ENCODE measurements at places on chromosomes 11 and 22.

DNA sequence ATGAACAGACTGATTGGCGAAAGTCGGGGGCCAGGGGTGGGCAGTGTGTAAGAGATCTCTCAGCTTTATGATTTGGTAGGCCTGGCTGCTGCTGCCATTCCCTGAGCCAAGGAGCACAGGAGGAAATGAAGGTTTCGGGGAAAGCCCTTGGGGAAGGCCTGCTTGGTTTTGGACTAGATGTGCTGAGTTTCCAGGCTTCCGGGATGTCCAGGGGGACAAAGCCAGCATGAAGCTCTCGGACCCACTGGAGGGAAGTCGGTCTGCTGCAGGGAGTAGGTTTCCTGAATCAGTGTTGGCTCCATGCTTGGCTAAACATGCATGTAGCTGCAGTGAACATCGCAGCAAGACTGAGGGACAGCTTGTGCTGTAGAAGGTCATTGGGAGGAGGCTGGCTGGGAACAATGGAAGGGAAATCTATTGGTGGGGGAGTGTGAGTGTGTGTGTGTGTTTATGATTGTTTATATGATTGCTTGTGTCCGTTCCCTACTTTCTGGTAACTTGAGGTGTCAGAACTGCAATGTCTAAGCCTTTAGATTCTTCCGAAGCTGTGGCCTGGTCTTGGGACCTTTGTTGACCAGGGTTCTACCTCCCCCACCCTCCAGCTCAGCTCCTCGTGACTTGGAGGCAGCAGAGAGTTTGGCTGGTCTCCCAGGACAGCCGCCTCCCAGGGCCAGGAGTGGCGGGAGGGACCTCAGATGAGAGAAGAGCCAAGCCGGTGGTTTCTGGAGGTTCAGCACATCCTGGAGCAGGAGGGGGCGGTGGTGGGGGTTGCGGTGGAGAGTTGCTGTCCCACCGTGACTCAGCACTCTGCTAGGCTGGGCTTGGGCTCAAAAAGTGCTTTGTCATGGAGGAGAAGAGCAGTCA, 4.0 kb upstream of the FTH1 start:
- peak; percentile 98 for DNase-seq

DNA sequence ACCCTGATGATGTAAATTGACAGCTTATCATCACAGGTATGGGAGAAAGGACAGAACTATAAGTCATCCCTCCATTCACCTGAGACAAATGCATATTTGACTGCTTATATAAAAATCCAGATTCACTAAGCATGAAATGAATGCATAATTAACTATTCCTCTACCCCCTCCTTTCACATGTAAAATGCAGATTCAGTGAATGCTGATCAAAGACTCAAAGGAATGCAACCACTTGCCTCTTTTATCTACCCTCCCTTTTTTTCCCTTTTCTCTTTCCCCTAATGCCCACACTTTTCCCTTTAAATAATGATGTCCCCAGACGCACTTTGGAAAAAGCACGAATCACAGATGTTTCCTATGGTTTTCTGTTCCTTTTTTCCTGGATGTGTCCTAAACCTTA, 4.5 kb upstream of the PLAAT4 start:
- no peak for DNase-seq

DNA sequence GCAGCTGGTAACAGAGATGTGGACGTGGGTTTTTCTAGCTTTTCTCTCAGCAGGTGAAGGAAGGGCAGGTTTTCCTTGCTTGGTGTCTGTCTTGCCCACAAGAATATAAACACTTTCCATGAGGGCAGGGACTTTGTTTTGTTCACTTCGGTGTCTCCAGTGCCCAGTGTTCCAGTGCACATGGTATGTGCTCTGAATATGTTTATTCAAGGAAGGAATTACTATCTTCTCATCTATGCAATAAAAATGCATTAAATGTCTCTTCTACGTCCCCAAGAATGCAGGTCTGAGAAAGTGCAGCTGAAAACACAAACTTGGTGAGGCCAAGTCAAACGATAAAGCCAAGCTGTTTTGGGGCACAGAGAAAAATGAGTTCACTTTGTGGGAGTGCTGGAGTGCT, 56.3 kb upstream of the PLET1 start:
- no peak for DNase-seq

- no peak for DNase-seq
Observed at GRCh38 chr11:95595973-95596489, 193.6 kb downstream of the FAM76B start.

GRCh38 chr11:93340223-93340622, 9.7 kb downstream of the DEUP1 start:
- DNase-seq, result no peak

- DNase-seq, result no peak
Observed at GRCh38 chr22:26816726-26817125, 159.3 kb downstream of the MIAT start.

DNA sequence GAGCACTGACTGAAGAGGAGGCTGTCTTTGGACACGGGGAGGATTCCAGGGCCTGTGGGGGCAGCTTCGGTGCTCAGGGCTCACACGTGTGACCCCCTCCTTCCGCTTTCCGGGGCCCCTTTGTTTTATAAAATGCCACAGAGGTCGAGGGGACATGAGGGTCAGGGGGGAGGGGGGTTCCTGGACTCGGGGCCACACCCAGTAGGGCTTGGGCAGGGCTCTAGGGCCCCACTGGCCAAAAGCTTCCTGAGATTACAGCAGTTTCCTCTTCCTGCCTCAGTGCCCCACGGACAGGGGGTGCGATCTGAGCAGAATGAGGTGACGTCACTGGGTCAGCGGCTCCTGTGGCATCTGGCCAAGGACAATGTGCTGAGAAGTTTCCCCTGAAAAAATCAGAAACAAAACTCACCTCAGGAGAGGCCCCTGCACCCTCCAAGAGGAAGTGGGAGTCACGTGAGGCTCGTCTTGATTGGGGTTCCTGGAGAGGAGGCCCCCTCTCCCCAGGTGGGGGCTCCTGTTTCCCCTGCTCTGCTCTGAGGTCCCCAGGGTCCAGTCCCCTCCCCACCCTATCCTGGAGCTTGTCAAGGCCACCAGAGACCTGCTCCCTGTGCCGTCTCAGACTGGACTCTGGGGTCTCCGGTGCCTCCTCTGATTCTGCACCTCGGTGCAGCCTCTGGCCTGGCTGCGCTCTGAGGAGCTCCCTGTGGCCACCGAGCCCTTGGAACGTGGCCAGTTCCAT, 6.4 kb upstream of the IFITM3 start:
- peak; percentile 98 for DNase-seq

GRCh38 chr11:14826600-14826999, 65.4 kb downstream of the CYP2R1 start:
- no peak for DNase-seq

GRCh38 chr11:26245046-26245445, 86.9 kb upstream of the ANO3 start:
- DNase-seq, result no peak

- DNase-seq, result no peak
Observed at GRCh38 chr11:76329983-76330382, 50.9 kb downstream of the THAP12 start.

GRCh38 chr11:44725757-44726282, 942 bp upstream of the TSPAN18 start:
- no peak for DNase-seq

DNA sequence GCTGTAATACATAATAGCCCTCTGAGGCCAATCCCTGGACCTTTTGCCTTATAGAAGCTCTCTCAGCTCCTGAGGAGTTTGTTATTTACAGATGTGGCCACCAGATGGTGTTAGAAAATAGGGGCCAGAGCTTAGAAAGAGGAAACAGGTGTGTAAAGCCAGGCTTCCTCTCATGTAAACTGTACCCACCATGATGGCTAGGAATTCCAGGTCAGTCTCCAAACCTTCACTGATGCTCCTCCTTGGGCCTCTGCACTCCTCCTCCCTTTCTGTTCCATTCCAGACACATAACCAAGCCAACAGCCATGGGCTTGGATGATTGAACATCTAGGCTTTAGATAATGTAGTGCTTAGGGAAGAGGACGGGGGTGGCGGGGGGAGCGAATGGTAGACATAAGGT, 39.7 kb downstream of the USP35 start:
- no peak for DNase-seq

GRCh38 chr22:23675502-23676415, 15.1 kb upstream of the RGL4 start:
- no peak for DNase-seq

DNA sequence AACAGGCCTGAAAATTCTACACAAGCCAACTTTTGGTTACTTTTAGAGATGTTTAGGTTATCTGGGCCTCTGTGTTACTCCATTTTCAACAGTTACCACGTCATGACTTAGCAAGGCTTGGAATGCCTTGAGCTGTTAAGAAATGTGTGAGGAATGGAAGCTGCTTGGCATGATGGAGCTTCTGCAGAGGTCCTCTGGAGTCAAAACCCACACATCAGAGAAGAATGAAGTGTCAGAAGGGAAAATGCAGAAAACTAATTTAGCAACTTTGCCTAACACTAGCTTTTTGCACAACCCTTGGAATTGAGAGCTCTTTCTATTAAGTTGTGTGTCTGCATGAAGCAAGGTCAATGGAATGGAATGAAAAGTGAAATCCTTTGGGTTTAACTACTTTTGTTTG, 27.4 kb downstream of the FAT3 start:
- no peak for DNase-seq

DNA sequence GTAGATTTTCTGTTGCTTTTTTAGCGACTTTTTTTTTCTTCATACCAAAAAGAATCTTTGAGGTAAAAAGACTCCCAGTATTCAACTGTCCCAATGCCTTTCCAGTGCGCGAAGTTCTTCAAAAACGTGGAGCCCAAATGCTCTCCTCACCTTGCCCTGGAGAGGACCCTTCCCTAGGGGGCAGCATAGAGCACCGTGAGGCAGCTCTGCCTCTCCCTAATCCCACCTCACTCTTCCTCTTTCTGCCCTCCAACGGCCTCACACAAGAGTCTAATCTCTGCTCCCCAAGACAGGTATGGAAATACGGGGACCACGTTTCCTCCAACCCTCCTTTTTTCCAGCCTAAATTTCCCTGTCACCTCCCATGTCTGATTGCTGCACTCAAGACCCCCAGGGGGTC, 117.5 kb upstream of the ALX4 start:
- no peak for DNase-seq
